ENCODE measurements at places on chromosomes 3 and 15.
A peak's percentile ranks its signal among the peaks of the same experiment; 100 is the strongest.

- no peak for DNase-seq
These were observed 63.1 kb upstream of the TBC1D5 start for GRCh38 chr3:17805461-17805940.

DNA sequence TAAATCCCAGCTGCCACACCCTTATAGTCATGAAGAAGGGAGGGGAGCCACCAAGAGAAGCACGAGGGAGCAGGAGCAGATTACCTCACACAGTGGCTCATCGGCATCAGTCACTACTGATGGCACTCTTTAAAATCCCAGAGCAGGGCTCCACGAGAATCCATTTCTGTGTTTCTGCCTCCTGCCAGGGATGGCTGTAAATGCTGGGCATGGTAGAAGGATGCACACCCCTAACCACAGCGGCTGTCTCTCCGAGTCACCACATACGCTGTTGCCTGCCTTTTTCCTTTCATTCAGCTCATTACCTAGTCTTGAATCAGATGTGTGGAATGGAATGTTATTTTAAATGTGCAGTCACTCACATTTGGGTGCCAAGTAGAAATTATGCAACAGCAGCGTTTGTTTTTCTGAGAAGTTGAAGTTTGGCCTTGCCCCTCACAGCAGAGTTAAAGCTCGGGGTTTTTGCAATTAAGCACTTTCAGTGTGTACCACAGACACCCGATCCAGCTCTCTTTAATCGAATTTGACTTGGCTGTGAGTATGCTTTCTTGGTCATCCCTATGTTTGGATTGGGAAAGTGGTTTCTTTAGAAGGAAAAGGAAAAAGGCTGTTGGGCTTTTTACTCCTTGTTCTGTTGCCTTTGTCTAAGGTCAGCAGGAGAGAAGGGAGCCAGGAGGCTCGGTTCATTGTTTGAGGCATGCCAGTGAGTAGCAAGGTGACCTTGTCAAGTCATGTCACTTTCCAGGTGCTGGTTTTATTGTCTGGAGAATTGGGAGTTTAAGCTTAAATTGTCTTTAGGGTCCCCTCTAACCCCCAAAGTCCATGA lies 284.2 kb upstream of the TPM1 start:
- no peak for DNase-seq

GRCh38 chr3:172931746-172932285 lies 181.3 kb downstream of the ECT2 start:
- DNase-seq: no peak

DNA sequence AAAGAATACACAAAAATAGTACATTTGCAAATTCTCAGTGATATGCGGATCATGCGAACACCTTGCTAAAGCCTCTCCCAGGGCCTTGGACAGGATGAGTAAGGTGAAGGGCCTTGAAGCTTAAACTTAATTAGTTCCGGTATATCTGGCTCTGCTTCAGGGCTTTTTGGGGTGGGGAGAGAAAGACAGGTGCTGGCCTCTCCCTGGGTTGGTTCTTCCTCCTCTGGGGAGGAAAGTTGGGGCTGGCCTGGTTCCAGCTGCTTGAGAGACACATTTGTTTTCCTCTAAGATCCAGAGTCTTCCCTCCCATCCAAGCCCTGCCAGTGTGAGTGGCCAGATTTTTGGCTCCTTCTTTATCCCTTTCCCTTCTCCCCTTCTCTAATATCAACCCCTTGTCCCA lies 64.7 kb upstream of the EPHB3 start:
- DNase-seq: no peak

GRCh38 chr15:40358471-40359353 lies 693 bp downstream of the DISP2 start:
- DNase-seq: no peak

- no peak for DNase-seq
These were observed 121.2 kb upstream of the NAALADL2 start for GRCh38 chr3:174737966-174738365.

DNA sequence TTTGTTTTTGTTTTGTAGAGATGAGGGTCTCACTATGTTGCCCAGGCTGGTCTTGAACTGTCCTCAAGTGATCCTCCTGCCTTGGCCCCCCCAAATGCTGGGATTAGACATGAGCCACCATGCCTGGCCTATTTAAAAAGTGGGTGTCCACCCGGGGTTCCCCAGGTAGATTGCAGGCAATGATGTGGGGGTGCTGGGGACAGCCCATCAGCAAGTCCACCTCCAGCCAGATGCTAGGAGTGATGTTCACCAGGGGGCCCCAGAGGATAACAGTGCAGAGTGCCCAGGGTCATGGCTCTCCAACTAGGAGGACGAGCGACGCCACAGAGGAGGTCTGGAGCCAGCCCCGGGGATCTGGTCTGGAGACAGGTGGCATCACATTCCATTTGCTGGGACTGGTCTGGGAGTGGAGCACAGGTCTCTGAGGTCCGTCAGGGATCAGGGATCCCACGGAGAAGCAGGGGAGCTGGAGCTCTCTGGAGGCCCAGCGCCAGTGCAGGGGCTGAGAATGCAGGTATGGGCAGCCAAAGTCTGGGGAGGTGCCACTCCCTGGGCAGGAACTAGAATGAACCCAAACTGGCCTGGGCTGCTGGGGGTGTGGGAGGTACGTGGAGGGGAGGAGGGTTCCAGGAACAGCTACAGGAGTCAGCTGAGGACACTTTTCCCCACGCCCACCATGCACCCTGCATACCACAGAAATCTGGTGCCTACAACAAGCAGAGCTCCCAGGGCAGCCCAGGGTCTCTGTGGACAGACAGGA lies 51.2 kb upstream of the PCSK6 start:
- no peak for DNase-seq

DNA sequence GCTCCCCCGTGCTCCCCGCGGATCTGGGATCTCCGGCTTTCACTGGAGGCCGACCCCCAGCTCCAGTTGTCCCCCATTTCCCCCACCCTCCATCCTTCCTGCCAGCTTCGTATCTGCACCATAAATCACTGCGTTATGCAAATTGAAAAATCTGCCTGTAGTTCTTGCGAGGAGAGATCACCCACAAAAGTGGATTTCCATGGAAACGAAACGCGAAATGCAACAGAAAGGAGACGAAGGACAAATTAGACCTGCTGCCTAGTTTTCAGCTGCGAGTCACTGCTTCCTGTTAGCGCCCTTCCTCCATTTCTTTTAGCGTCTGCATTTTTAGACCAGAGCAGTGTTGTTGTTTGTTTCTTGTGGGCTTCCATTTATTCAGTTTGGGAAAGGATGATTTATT lies 127.1 kb upstream of the ATP10A start:
- no peak for DNase-seq

DNA sequence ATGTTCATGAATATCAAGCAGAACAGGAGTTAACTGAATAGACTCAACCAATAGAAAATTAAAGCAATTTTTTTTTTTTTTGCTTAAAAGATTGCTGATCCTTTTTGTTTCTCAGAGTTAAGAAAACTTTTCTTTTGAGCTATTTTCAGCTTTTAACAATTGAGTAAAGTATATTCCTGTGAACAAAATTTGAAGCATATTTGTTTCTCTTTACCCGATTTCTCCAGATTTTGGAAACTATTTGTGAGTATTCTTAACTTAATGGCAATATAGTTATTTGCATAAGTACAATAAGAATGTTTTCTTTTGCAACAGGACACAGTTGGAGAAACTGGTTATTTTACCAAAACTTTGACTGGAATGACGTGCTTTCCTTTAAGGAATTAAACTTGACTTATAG lies 53.4 kb upstream of the C15orf39 start:
- DNase-seq: no peak

DNA sequence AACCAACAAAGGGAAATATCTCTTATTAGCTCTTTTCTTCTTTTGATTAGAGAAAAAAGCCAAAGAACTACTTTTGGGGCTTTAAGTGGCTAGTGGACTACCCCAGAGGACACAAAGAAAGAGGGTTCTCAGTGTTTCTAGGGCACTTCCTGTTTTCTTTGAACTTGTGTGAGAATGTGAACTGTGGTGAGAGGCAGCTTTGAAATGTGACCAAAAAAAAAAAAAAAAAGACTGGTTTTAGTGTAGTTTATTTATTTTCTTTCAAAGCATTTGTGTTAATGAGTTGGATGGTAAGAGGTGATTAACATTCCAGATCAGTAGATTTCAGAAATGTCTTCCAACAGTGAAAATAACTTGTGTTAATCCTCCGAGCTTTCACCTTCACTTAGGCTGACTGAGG lies 32.4 kb downstream of the SELENOT start:
- DNase-seq: no peak

DNA sequence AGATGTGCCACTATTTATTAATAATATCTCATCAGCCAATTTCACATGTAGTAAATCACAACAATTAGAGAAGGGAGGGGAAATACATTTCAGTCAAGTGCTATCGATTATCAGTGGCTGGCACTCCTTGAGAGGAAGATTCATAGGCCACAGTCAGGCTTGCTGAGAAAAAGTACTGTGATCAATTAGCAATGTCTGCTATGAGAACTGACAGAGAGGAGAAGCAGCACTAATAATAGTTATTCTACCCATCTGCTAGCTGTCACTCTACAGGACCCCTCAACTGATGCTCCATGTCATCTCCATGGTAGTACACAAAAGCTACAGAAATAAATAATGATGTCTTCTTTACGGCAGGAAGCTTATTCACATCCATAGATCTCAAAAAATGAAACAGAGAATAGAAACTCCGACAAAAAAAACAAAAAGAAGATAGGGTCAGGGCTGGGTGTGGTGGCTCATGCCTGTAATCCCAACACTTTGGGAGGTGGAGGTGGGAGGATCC lies 351.3 kb downstream of the FOXP1 start:
- no peak for DNase-seq

DNA sequence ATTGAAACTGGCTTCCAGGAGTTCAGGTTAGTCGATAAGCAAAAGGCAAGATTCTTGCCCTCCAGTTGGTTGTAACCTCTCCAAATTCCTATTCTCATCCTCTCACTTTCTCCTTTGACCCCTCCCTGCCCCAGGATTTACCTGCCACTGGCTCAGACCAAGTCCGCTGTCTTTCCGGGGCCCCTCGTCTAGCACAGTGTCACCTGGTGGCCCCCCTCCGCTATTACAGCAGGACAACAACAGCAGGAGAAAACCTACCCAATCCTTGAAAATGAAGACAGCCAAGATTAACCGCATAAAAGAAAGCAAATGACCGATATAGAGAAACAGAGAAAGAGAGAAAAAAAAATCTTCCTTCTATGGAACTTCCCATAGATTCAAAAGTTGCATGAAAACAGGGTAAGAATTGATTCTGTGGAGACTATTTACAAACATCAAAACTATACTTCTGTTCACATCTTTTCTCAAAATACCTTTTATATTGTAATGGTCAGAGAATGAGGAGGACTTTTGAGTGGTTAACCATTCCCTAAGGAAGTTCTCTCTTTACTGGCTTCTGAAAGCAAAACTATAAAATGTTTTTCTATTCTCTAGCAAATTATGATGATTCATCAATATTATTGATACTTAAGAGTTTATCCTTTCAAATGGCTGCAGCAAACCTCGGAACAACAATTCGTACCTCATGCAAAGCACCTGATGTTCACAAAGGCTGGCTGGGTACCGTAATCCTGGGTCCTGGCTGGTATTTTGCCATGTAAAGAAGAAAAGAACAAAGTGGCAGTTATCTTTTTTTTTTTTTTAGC lies 10.0 kb upstream of the ST8SIA2 start:
- peak; percentile 58 for DNase-seq

- no peak for DNase-seq
These were observed 21.9 kb upstream of the TSEN2 start for GRCh38 chr3:12462159-12462947.

DNA sequence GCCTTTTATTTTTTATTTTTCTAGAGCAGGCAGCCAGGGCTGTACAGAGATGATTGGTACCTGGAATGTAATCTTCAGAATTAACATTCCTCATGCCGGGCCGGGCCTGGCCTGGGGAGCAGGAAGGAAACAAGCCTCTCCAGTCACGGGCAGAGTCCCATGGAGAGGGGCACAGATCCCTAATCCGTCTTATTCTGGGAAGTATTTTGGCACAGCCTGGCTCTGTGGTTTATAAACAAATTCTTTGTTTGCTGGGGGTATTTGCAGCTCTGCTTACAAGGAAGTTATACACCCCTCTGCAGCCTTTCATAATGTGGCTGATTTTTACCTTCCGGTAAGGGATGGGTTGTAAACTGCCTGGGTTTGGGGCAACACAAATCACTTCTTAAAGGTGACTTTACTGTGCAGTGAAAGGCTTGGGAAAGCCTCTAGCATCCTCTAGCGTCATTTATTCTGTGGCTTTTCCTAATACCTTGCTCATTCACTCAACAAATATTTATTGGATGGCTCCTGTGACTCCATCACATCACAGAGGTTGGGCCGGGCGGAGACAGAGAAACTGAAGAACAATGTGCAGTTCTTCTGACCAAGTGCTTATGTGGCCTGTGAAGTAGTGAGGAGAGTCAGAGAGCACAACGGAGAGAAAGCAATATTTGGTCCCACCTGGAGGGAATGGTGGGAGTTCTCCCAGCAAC lies 2.7 kb downstream of the SLC6A20 start:
- DNase-seq: no peak

- DNase-seq: no peak
These were observed 72.6 kb downstream of the CCR1 start for GRCh38 chr3:46135475-46135874.

- DNase-seq: no peak
These were observed 47.2 kb upstream of the ZBTB38 start for GRCh38 chr3:141321109-141321497.

DNA sequence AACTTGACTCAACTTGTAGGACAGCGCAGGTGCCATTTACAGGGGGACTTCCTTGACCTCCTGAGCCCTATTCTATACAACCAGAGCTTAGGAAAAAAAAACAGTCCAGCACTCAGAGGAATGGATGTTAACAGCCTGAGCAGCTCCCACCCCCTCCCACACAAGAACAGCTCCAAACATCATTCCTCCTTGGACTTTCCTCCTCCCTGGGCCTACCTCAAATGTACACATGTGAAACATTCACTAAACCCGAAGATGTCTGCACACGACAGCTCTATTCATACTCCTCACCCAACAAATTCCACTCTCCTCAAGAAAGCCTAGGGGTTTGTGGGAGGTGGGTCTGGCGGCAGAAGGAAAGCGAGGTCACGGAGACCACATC lies 503 bp upstream of the ATRIP start:
- no peak for DNase-seq
